ENCODE measurements at places on chromosomes 4 and X. TPM values are rescaled to one million over a fixed set of nuclear protein-coding genes. Genes with fewer than 3 reads are reported as not detected.

GRCh38 chr4:26682436-26682835, 98.6 kb downstream of the TBC1D19 start:
- no peak for DNase-seq

FGFR3 gene
- total RNA-seq: 1.0 TPM

GRCh38 chrX:29841750-29842149, 373.6 kb upstream of the MAGEB2 start:
- DNase-seq: no peak

LRAT gene
- total RNA-seq: 0.23 TPM

DTHD1 gene
- 0.99 TPM for total RNA-seq

FAM9B gene
- total RNA-seq: not detected

- DNase-seq: no peak
Measured at GRCh38 chrX:85993539-85994197, 53.7 kb downstream of the CHM start.

DNA sequence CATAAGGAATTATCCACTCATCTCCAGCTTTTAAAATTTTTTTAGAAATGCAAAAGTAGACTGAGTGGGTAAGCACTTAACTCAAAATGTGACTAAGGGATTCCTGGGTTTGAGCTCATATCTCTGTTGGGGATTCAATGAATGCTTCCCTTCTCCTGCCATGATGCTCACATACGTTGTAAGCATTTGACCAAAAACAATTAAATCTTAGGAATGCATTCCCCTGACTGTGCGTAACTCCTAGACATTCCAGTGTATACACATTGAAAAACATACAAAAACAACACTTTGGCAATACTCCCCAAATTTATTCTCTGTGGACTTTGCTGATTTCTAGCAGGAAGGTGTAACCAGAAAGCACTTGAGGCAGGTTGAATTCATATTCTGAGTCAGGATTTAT, 29.8 kb downstream of the SPANXA2 start:
- no peak for DNase-seq

CENPVL1 gene
- total RNA-seq: not detected

- DNase-seq: no peak
Measured at GRCh38 chr4:22115262-22115661, 166.7 kb upstream of the KCNIP4 start.

DNA sequence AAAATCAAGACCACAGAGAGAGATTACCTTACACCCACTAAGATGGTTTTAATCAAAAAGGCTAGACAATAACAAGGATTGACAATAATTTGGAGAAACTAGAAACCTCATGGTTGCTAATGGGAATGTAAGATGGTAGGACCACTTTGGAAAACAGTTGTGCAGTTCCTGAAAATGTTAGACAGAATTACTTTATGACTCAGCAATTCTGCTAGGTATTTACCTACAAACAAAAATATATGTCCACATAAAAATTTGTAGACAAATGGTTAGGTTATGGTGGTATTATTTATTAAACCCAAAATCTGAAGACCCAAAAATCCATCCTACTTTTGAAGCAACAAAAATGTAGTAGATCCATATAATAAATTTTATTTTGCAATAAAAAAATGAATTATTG, 1027.0 kb upstream of the ADGRL3 start:
- DNase-seq: no peak

FGF13 gene
- 6.1 TPM for total RNA-seq

GRCh38 chr4:147942729-147943128, 210.8 kb downstream of the ARHGAP10 start:
- DNase-seq: no peak

WDR19 gene
- total RNA-seq: 35.4 TPM

NMU gene
- total RNA-seq: not detected

DNA sequence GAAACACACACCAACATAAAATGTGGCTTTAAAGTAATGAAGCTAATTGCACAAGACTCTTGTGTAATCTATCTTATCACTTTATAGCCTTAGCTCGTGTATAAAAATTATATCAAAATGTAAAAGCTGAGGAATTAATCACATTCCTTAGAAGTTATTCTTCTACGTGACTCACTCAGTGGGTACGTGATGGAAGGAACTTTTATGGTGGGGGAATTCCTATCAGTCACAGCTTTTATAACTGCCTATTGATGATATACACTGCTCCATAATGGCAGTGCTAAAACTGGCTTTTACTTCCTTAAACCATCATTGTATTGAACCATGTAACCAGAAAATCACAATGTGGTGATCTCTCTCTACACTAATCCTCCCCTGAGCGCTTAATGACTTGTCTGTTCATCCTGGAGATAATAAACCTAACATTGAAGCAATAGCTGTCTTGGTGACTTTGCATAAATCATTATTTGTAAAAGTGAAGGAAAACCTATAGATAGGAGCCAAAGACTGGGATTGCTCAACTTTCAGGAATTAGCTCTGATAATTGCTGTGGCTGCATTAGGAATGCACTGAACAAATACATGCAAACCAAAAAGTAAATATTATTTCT, 276.7 kb downstream of the GBA3 start:
- no peak for DNase-seq

KDR gene
- total RNA-seq: 10.5 TPM

DNA sequence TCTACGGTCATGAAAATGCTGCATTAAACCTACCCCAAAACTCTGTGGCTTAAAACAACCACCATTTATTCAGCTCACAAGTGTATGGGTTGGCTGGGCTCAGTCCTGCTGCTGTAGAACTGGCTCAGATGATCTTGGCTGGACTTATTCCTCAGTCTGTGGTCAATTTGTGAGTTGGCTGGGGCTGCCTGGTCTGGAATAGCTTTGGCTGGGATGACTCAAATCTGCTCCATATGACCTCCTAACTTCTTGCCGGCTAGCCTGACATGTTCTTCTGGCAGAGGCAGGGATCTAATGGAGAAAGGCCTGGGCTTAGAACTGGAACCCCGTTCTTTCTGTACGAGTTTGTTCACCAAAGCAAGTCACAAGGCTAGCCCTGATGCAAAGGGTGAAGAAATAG, 71.7 kb downstream of the CFAP299 start:
- no peak for DNase-seq

EDA2R gene
- 5.9 TPM for total RNA-seq

- no peak for DNase-seq
Measured at GRCh38 chr4:140133576-140133975, 20.4 kb downstream of the MAML3 start.

DNA sequence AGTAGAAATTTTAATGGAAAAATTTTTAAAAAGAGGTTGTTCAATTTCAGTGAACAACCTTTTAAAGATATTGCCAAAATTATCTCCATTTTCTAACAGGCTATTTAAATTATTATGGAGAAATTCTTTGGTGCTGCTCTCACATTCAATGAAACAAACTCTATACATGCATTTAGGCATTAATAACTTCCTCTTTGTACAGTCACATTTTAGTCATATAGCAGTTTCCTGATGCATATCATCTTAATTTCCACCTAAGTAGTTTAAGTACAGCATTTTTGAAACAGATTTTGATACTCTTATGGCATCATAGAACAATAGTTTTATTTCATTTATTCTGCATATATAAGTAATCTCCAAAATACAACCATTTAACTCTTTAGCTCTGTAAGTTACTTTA, 500.1 kb downstream of the STPG2 start:
- no peak for DNase-seq

GRCh38 chrX:34146906-34147305, 14.8 kb upstream of the FAM47A start:
- no peak for DNase-seq

GPR143 gene
- 1.4 TPM for total RNA-seq

GRCh38 chr4:5956285-5957021, 61.8 kb downstream of the C4orf50 start:
- DNase-seq: no peak

DNA sequence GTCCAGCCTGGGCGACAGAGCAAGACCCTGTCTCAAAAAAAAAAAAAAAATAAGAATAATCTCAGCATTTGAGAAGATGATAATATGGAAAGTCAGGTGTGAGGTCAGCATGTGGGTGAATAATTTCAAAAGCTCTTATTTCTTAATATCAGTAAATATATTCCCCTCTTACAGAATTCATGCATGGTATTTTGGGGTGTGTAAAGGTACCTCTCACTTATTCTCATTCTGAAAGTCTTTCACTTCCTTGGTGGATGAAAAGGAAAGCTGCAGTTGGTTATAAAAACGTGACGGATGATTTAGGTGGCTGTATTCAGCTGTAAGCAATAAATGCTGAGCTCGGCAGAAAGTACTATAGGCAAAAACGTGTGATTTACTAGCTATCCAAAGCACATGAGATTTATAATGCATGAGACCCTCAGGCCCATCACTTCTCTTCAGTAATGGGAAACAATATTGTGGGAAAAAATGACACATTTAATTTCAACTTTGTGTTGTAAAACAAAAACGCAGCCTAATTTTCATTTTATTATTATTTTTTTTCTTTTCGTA, 353.2 kb upstream of the MAGEB2 start:
- no peak for DNase-seq

DNA sequence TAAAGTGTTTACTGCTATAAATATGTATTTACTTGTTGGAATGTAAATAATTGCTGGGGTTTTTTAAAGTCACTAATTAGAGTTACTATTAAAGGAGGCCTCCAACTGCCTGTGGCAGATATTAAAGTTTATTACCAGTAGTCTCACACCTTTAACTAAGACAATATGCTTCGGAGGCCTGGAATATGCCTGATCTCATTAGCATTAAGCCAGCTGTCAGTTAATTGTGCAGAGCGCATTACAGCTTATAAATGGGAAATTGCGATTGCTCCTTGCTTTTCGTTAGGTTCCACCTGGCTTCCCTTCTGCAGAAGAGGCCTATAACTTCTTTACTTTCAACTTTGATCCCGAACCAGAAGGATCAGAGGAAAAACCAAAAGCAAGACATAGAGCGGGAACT, 41.3 kb downstream of the CC2D2A start:
- no peak for DNase-seq

- DNase-seq: no peak
Measured at GRCh38 chrX:10039821-10040793, 72.9 kb downstream of the CLDN34 start.

DNA sequence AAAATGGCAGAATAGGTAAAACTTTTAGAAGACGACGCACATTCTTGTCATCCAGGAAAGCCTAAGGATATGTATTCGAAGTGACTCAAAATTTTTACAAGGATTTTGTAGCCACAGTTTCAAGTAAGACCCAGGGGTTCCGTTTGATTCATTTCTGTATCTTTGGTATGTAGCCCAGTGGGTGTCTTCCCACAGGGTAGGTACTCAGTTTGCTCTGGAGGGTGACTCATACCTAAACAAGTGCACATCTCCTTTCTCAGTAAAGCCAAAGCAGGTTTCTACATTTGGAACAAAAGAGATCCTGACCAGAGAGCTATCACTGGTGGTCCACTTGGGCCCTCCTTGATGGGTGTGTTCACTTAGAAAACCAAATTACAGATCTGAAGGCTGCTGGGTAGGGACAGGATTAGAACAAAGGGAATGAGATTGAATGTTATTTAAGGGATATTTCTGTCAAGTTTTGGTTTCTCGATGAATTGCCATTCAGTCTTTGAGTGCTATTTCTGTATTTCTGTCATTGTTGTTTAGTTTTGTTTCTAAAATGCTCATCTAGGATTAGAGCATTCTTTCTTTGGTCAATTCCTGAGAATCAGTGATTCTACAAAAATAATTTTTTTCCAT, 56.1 kb downstream of the PLS3 start:
- DNase-seq: no peak

SMIM31 gene
- not detected for total RNA-seq

DNA sequence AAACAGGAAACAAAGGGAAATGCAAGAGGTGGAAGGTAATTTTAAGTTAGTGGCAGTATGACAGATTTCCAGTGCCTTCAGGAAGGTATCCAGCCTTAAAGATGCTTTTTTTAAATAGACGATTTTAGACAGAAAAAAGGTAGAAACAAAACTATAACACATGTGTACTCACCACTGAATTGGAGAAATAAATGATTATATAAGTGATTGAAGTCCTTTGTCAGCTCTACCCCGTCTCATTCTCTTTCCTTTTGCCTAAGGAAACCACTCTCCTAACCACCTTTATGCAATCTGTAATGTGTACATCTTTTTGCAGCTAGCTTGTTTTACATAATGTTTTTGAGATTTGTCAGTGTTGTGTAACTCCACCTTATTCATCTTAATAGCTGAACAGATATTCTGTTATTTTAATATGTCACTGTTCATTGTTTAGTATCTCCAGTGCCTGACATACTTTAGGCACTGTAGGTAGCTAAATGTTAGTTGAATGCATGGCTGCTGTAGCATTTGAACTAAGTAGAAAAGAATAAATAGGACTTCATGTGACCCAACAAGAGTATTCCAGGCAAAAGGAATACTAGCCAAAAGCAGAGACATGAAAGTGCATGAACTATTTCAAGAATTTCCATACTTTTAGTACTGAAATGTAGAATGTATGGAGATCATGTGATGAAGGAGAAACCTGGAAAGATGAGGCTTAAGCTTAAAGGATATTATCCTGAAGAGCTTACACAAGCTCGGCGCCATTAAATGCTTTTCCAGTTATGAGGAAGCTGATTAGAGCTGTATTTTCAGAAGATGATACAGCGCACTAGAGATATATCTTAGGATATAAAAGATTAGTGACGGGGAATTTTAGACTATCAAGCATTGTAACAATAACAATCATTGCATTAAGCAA, 865 bp downstream of the FAM200B start:
- no peak for DNase-seq

- DNase-seq: no peak
Measured at GRCh38 chr4:173076903-173077634, 91.5 kb upstream of the GALNT7 start.

TAPT1 gene
- 35.5 TPM for total RNA-seq

DNA sequence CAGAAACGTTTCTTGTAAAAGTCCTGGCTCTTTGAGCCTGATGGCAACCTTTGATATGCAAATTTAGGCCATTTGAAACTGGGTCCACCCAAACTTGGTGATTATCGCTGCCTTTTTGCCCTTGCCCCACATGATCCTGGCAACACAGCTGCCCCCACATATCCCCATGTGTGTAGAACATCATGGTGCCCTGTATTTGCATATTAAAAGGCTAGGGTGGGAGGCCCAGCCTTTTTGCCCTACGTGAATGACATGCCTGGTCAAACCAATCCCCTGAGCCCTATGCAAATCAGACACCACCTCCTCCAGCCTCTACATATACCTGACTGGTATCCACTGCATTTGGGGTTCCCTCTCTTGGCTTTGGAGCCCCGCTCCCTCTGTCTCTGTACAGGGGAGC, 202.4 kb downstream of the MAB21L2 start:
- DNase-seq: no peak

FGF2 gene
- total RNA-seq: 22.4 TPM

DNA sequence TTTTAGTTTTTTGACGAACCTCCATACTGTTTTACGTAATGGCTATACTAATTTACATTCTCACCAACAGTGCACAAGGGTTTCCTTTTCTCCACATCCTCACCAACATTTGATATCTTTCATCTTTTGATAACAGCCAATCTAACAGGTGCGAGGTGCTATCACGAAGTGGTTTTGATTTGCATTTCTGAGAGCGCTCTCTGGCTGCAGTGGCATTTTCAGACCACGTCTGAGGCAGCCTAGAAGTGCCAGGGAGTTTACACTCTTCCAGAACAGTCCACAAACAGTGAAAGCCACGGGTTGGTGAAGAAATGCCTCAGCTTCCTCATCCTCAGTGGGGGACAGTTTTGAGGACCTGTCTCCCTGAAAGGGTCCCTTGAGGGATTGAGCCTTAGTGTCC, 471.0 kb downstream of the BCOR start:
- no peak for DNase-seq

SLIT2 gene
- 6.9 TPM for total RNA-seq

GRCh38 chrX:110267874-110268273, 50.0 kb downstream of the AMMECR1 start:
- no peak for DNase-seq

- no peak for DNase-seq
Measured at GRCh38 chrX:44898411-44899221, 25.6 kb downstream of the KDM6A start.

- no peak for DNase-seq
Measured at GRCh38 chrX:34503119-34503518, 154.0 kb downstream of the TMEM47 start.

Data from ovary (tissue), 10 donors.